ENCODE measurements at places on chromosomes 16 and 17.

- DNase-seq, result no peak
Observed at GRCh38 chr17:40460604-40460967, 17.3 kb downstream of the IGFBP4 start.

DNA sequence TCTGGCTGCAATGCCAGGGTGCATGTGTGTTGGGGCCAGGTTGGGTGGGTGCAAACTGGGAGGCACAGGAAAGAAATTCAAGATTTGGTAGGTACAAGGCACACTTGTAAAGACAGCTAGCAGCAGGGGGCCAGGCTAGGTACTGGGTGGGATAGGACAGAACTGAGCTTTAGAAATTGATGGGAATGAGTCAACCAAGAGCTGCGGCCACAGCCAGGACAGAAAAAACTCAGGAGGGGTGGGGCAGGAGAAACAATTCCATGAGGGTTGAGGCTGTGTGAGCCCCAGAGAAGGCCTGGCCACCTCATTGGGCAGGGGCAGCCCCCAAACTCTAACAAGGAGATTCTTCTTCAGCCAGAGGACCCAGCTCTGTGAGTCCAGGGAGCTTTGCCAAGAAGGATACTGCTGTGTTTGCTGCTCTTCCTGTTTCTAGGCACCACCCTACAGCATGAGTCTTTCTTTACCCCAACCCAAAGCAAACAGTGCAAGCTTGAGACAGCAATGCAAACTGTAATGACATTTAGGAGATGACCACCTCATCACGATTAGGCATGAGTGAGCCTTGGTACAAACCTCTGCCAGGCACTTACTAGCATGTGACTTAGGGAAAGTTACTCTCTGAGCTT lies 21.3 kb upstream of the CCDC182 start:
- no peak for DNase-seq

- DNase-seq, result no peak
Observed at GRCh38 chr17:71530248-71530647, 590.6 kb upstream of the SOX9 start.

DNA sequence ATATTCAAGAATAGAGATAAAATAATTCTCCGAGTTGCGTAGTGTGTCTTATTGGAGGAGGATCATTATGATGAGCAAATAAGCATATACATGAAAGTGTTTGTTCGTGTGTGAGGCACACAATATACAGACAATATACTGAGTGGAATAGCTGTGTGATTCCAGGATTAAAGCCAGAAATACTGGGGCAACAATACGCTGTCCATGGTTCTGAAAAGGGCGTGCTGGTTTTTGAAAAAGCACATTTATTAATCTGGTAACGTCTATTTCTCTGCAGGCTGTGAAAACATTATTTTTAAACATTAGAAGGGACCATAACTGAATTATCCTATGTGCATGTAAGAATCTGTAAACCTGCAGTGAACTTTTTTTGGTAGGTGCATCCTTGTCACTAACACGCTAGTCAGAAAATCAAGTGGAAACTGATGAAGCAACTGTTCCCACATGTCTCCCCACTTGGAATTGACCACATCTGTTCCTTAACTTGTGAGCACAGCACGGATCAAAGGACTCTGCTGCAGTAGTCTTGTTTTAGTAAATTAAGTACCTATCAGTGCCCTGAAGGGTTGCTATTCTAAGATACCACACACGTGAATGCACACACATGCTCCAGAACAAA lies 346.0 kb downstream of the GRIN2A start:
- DNase-seq, result no peak

- DNase-seq, result no peak
Observed at GRCh38 chr17:82416771-82417170, 1.4 kb upstream of the HEXD start.

Measured in NCI-H1092 (cell line).